ENCODE measurements at places on chromosomes 5 and 9.

DNA sequence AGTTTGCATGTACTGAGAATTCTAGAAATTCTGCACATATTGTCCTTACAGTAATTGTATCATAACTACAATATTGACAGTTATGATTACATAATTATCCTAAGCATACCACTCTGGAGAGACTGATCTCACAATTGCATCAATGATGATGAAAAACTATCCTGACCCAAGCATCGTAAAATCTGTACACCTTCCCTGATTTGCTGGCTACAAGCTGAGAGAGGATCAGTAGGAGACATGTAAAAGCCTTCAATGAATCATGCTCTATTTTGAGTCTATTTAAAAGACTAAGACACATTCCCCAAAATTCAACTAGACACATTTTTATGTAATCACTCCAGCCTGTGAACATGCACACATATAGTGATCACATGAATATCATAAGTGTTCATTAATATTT lies 1833.8 kb downstream of the EFNA5 start:
- DNase-seq, result no peak

GRCh38 chr5:72082048-72082447 lies 25.2 kb upstream of the MAP1B start:
- DNase-seq, result no peak

- peak; percentile 88 for DNase-seq
These were observed 719 bp upstream of the ISCA1 start for GRCh38 chr9:86282979-86283535.

- DNase-seq, result no peak
These were observed 123.1 kb downstream of the PDE8B start for GRCh38 chr5:77333451-77334123.

DNA sequence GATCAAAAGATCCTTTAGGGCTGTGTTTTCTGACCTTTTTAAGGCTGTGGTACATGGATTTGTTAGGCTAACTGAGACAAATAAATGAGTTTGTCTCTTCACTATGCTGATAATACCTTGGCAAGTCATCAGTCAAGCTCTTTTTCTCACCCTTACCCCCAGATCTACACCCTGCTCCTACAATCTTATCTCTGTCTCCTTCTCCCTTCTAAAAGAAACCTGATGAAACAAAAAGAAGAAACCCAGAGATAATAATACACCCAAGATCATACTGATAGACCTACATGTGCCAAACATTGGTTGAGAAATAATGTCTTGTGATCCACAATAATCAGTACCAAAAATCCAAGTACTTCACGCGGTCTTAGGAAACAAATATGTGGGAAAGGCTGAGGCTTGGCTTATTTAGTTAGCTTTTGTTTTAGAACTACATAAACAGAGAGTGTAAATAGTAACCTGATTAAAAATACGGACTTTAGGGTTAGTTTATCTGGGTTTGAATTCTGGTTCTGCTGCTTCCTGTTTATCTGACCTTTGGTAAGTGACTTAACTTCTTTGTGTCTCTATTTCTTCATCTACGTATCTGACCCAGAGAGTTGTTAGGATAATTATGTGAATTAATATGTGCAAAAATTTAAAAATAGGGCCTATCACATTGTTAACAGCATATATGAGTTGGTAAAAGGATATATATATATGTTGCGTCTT lies 24.8 kb upstream of the PDCD1LG2 start:
- no peak for DNase-seq

GRCh38 chr9:113996531-113997001 lies 81.5 kb downstream of the AMBP start:
- no peak for DNase-seq

GRCh38 chr9:91033797-91034196 lies 232.2 kb downstream of the SYK start:
- no peak for DNase-seq

GRCh38 chr9:91415290-91415689 lies 8.3 kb downstream of the NFIL3 start:
- no peak for DNase-seq

DNA sequence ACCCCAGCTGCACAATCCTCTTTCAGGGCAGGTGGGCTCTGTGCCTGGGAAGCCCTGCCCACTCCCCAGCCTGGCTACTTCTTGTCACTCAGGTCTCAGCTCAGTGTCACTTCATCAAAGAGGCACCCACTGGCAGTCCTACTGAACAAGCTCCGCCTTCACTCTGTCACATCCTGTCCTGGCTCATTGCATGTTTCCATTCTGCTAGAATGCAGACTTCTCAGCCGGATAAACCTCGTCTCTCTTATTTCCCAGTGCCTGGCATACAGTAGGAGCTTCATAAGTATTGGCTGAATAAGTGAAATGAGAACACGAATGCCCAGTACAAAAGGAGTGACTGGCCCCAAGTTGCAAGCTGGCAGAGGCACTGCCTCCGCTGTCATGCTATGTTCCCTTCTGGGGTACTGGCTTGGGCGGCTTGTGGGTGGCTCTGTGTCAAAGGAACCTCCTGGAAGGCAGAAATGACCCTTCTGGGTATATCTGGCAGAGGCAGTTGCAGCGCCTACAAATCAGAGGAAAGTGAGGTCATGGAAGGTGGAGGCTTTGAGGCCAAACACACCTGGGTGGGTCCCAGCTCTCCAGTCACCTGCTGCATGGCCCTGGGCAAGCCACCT lies 98.3 kb upstream of the PHYKPL start:
- no peak for DNase-seq

DNA sequence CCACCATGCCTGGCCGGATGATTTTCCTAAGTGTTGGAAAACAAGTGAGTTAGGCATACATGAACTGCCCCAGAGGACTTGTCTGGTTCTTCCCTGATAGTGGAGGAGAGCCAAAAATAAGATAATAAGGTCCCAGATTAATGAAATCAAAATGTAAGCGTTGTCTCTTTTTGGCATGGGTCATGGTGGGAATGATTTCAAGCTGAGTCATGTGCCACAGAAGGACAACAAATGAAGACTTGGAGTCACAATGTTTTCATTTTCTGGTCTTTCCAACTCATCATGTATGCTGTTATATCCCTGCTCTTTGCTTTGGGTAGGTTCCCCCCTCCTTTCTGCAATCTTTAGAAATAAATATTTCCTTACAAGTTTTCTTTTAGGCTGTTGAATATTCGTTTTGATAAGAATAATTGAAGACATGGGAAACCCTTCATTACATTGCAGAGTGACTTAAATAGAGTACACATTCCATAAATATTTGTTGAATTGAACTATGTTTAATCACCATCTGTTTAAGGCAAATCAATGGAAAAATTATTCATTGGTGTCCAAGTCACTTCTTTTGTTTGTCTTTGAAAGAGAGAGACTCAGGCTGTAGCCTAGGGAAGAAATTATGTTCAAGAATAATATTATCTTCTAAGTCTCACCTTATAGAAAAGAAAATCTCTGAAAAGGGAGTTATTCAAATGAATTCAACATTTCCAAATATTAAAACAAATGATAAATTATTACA lies 196.3 kb downstream of the CSNK1G3 start:
- DNase-seq, result peak; percentile 90

DNA sequence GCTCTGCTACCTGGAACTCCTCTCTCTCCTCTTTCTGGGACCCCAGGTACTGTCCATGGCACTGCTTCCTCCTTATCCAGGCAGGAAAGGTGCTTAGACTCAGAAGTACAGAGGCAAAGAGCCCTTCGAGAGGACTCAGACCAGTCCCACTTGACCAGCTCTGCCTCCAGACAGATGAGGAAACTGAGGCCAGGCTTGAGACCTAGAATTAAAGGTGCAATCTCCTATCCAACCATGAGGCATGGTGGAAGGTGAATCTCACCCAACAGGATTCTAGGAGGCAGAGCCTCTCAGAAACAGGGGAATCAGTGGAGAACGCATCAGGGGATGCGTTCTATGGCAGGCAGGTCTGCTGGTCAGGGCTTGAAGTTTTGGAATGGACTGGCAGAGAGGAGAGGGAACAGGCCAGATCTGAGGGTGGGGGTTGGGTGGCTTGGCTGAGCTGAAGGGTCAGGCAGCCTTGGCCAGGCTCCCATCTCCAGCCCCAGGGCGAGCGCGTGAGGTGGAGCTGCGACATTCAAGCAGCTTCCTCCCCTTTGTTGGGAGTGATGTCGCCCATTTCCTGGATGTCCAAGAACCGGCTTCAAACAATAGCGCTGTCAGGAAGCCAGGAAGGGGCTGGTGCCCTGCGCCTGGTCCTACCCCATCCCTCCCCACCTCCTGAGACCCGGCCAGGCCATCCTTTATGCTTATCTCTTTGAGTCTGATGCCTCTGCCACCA lies 26.2 kb downstream of the NDUFA8 start:
- DNase-seq, result no peak

- no peak for DNase-seq
These were observed 24.5 kb downstream of the RETREG1 start for GRCh38 chr5:16592255-16592654.

- DNase-seq, result no peak
These were observed 144.0 kb downstream of the MYO10 start for GRCh38 chr5:16791904-16792597.

GRCh38 chr5:74529101-74529500 lies 111.4 kb downstream of the ENC1 start:
- no peak for DNase-seq

- no peak for DNase-seq
These were observed 172.9 kb upstream of the IL12B start for GRCh38 chr5:159503236-159503635.

GRCh38 chr9:133855802-133856521 lies 117.8 kb upstream of the SARDH start:
- DNase-seq, result peak; percentile 87

DNA sequence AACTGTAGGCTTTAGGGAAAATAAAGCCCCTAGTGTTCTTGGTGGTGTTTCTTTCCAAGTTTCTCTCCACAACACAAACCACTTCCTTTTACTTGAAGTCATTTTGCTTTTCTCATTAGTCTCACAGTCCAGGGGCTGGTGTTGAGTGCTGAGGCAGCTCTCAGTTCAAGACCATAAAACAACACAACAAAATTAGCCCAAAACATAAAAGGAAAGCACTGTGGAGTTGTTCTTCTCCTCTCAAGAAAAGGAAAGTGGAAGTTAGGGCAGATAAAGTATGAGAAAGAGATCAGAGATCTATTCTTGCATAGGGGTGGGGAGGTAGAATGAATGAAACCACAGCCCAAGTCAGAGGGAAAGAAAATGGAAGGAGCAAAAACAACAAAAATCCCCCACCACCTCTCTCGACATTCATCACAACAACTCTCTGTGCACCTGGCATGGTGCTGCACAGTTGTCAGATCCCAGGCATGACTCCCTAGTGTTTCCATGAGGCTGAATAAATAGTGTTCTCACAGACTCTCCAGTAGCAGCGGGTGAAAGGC lies 569.9 kb downstream of the RAB3C start:
- no peak for DNase-seq

DNA sequence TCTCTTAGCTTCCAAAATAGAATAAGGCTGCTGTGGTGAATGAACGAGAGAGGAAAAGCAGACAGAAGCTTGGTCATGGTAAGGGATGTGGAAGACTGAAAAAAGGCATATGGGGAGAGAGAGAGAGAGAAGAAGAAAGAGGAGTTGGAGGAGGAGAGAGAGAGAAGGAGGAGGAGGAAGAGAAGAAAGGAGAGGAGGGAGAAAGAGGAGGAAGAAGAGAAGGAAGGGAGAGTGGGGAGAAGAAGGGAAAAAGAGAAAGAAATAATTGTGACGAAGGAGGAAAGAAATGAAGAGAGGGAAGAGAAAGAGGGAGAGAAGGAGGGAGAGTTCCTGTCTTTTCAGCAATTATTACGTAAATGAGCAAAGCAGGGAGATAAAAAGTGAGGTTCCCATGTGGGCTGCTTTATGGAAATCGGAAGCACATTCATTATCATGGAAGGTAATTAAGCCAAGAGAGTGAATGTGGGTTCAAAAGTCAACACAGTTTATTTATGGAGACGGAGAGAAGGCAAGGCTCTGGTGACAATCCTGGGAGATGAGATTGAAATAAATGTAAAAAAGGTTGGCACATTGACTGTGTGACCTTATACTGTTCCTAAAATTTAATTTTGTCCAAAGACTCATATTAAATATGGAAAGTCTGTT lies 611.2 kb downstream of the KIF4B start:
- no peak for DNase-seq

DNA sequence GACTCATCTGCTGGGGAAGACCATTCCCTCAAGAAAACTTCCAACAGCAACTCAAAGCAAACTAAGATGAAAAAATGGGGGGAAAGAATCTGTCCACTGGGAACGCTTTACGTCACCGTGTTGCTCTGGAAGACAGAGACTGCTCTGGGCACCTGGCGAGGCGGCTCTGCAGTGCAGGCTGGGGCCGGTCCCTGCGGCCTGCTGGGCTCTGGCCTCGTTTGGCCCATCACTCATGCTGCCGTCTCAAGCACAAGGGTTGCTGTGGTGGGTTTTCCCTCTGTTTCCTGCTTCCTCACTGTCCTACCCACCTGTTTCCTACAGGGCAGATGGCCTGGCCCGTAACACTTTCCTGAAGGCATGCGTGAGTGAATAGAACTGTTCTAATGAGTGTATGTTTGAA lies 92.9 kb upstream of the OTULINL start:
- DNase-seq, result no peak

GRCh38 chr9:116844621-116845020 lies 157.5 kb downstream of the TRIM32 start:
- no peak for DNase-seq

- peak; percentile 18 for DNase-seq
These were observed 52.1 kb downstream of the TLE1 start for GRCh38 chr9:81637276-81637675.

GRCh38 chr5:93571114-93571949 lies 9.7 kb downstream of the NR2F1-AS1 start:
- no peak for DNase-seq

DNA sequence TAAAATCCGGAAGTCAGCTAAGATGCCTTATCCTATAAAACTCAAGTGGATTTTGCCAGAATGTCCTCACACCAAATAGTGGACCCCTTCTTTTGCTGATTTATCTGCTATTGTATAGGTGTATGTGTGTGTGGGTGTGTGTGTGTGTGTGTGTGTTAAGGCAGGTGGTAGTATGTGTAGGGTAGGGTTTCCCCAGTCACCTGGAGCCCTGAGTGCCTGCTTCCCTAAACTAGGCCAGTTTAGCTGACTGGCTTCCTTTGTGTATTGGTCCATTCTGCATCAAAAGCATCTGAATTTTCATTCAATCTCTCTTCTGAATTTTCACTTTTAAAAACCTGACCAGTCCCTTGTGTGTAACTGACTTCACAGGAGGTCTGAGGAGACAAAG lies 42.2 kb upstream of the LCP2 start:
- DNase-seq, result no peak

DNA sequence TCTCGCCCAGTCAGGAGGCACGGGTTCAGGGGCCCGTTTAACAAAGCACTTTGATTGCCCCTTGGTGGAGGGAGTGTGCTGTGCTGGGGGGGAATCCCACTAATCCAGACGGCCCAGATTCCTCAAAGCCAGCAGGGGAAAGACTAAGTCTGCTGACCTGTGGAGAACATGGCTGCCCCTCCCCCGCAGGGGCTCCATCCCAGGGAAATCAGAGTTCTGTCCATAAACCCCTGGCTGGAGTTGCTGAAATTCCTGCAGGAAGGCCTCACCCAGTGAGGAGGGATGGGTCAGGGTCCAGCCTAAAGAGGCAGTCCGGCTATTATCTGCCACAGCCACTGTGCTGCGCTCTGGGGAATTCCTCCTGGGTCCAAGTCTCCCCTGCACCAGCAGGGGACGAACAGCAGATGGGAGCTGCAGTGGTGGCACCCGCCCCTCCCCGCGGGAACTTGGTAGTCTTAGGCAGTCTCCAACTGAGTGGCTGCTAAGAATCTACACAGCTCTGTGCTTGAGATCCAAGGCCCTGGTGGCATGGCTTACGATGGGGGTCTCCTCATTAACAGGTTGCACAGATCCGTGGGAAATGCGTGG lies 174.0 kb upstream of the DAB2 start:
- no peak for DNase-seq
